Hematopoietic multipotent progenitor cell (in vitro differentiated cells): ENCODE measurements at places on chromosomes 12 and 14.

GRCh38 chr12:122013791-122014590, 7.7 kb upstream of the BCL7A start:
- no peak for DNase-seq

- no peak for DNase-seq
These were observed 96.0 kb downstream of the WIF1 start for GRCh38 chr12:65025136-65025535.

- DNase-seq, result no peak
These were observed 13.9 kb upstream of the DEGS2 start for GRCh38 chr14:100173353-100173752.

- no peak for DNase-seq
These were observed 53.6 kb downstream of the TEAD4 start for GRCh38 chr12:3012786-3013185.

DNA sequence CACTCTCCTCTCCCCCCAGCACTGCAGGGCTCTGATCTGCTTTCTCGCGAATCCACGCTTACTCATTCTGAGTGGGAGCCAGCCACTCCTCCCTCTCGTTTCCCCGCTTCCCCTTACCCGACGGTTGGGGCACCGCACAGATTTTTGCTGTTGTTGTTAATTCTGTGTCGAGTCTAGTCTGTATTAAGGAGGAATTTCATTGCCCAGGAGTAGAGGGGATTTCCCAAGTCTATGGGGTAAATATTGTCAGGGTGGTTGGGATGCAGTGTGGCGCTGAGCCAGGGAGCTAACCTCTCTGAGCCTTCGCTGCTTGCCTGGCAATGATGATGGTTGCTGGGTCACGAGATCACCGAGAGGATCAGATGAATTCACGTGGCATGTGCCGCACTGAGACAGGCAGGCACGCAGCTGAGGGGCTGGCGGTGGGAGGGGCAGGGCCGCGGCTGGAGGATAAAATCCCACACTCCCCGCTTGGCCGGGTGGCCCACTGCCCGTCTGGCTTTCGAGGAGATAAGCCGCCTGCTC, 18.5 kb downstream of the NCOR2 start:
- DNase-seq, result peak; percentile 52

DNA sequence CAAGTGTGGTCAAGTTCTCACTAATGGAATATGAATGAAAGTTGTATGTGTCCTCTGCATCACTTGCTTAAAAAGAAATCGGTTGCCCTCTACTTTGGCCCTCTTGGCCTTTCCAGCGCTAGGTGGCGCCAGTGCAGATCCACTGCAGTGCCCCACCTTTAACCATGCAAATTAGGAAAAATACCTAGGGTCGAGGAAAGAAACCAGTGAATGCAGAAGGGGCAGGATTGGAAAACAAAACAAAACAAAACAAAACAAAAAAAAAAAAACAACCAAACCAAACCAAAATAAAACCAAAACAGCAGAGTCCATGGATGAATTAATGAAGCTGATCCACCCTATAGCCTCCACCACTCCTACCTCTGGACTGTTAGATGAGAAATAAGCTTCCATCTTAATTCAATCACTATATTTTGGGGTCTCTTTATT, 12.9 kb upstream of the NEMF start:
- DNase-seq, result peak; percentile 78

- no peak for DNase-seq
These were observed 77.7 kb downstream of the PPP2R5C start for GRCh38 chr14:101839236-101839635.

DNA sequence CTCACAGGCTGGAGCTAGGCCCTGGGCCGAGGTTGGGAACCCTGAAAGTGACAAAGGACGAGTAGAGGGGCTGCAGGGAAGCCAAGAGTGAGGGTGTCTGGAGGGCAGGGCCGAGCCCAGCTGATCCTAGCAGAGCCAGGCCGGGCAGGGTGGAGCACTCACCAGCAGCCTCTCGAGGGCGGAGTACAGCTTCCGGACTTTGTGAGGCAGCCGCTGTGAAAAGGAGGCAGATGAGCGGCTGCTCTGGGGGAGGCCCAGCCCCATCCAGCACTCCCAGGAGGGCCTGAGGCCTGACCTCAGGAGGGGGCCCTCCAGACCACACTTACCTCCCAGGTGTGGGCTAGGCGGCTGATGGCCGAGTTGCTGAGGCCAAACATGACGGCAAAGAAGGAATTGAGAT, 14.7 kb upstream of the ENDOU start:
- no peak for DNase-seq

DNA sequence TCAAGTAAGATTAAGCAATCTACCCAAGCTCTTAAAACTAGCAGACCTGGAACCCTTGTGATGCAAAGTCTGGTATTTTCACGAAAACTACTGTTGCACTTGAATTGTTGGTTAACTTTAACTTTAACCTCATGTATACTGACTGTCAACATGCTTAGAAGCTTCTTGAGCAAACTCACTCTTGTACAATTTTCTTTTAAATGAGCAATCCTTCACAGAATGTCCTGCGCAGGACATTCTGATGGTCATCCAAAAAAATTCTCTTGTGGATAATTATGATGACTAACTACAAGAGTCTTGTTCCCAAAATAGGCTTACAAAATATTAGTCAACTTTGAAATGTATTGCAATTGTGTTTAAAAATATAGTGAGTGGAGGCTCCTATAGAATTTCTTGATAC, 54.0 kb upstream of the PDE3A start:
- DNase-seq, result no peak

- DNase-seq, result no peak
These were observed 57.8 kb downstream of the LIN52 start for GRCh38 chr14:74142523-74142922.

DNA sequence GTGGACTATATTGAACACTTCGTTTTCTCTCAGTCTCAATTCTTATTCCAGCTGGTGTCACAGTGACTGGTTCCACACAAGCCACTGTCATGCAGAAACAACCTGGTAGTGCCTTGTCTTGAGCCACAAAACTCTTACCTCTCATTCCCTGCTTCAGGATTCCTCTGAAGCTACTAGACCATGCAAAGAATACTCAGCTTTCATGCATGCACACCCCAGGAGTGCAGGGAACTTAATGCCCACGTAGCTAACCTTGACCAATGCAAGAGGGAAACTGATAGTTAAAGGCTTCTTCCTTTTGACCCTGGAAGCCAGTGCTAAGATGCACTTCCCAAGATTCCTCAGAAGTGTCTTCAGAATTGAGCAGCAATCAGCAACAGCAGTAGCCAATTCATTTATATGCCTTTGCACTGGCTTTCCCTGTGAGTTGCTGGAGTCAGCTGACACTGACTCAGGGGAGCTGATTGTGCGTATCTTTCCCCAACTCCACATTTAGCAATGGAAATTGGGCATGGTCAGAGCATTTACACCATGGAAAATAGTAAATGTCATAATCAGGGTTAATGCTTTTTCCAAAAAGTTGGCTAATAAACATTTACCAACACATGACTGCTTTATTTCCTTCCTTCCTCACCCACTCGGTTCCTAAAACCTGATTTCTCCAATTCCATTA, 113.6 kb upstream of the SLC35F4 start:
- no peak for DNase-seq

DNA sequence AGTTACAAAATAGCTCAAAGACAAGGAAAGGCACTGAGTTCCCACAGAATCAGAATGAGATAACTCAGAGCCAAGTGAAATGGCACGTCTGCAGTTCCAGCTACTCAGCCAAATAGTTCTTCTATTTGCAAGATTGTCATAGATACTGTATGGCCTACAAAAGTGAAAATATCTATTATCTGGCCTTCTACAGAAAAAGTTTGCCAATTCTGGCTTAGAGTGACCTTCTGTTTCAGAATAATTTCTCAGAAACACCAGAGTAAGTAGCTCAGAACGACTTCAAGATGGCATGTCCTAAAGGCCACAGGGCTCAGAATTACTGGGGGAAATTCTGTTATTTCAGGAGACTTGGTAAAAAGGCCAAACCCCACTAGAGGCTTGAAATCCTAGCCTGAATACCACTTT, 10.7 kb upstream of the RTRAF start:
- no peak for DNase-seq
